ENCODE measurements at places on chromosomes 2 and 18.

DNA sequence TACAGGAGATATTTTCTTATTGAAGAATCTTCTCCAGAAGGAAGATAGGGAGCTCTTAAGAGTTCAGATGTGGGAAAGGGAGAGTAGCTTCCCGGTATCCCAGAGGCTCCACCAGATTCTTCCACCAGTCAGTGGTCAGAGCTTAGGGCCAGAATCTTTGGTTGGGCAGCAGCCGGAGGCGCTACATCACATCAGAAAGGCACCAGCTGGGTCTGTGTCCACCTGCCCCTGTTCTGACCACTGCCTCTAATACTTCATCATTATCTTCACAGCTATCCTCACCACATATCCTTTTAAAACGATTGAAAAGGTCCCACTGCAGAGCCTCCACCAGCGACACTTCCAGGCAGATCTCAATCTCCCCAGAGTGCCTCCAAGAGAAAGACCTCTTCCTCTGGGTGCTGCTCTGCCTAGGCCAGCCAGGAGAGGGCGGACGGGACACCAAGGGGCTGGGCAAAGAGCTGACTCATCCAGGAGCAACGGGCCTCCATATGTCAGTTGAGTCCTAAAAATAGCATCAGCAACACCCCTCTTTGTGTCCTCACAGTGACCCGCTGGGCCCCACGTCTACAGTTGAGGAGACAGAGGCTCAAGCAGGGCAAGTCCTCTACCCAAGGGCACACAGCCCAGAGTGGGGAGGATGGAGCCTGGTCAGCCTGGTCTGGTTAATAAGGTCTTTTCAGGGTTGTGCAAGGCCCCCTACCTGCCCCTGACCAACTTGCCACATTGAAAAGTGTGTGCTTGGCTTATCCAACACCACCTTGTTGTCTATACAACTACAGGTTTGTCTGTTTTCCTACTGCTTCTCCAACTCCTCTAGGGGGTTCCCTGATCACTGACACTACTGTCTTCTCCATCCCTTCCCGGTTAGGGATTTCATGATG, 81.2 kb downstream of the ADD2 start:
- no peak for DNase-seq

- DNase-seq = no peak
Observed at GRCh38 chr2:105181282-105181681, 60.3 kb upstream of the GPR45 start.

GRCh38 chr2:240989451-240990265, 8.8 kb upstream of the SNED1 start:
- no peak for DNase-seq

GRCh38 chr18:6616981-6617380, 112.5 kb upstream of the ARHGAP28 start:
- DNase-seq = no peak

DNA sequence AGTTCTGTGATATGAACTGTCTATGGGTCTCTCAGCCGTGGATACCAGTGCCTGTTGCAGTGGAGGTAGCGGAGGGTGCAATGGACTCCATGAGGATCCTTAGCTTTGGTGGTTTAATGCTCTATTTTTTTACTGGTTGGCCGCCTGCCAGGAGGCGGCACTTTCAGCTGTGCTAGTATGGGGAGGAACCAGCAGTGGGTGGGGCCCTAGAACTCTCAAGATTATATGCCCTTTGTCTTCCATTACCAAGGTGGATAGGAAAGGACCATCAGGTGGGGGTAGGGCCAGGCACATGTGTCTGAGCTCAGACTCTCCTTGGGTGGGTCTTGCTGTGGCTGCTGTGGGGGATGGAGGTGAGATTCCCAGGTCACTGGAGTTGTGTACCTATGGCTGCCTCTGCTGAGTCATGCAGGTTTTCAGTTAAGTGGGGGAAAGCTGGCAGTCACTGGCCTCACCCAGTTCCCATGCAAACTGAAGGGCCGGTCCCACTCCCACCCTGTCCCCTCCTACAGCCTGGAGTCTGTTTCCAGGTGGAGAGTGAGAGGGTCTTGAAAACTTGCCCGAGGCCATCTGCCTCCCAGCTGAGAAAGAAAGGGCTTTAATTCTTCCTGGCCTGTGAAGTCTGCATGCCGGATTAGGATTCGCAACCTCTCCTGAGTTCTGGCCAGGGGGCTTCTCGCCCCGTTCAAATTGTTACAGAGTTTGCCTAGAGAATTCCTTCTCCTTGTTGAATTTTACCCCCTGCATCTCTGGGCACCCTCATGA, 14.5 kb downstream of the KCNS3 start:
- no peak for DNase-seq

GRCh38 chr2:104577143-104577542, 276.8 kb upstream of the POU3F3 start:
- DNase-seq = no peak

GRCh38 chr2:202278036-202278760, 12.6 kb downstream of the NOP58 start:
- no peak for DNase-seq

DNA sequence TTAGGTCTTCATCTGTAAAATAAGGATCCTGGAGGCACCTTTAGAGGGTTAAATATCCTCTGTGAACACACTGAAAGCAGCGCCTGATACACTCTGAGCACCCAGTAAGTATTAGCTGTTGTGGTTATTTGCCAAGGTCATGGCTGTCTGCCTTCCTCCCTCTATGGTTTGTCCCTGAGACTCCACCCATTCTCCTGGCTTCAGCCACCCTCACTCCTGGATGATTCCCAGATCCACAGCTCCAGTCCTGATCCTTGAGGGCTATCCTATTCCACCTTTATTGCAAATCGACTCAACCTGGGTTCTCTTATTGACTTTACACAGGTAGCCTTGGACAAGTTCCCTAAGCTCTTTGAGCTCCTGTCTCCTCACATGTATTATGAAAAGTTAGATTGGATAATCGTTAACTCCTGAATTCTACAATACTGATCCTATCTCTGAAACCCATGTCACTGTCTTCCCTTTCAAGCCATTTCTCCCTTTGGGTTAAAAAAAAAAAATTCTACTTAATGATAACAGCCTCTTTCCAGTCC, 162.3 kb downstream of the LAMA3 start:
- DNase-seq = no peak

GRCh38 chr2:140747090-140747489, 1383.7 kb downstream of the LRP1B start:
- DNase-seq = no peak

GRCh38 chr2:45588158-45588829, 22.8 kb downstream of the SRBD1 start:
- no peak for DNase-seq

DNA sequence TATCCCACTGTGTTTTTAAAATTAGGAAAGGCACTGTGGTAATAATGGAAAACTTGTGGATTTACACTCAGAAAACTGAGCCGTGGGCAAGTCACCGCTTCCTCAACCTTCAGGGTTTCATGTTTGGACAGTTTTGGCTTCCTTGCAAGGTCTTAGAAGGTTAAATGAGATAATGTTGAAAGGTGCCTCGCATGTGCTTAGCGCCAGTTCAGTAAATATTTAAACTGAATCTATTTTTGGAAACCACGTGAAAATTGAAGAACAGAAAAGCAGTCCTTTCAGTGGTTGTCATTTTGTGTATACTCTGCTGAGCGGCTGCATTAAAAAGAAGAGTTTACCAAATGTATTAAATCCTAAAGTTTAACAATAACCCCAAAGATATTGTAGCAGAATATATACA, 15.2 kb upstream of the AGAP1 start:
- DNase-seq = no peak

DNA sequence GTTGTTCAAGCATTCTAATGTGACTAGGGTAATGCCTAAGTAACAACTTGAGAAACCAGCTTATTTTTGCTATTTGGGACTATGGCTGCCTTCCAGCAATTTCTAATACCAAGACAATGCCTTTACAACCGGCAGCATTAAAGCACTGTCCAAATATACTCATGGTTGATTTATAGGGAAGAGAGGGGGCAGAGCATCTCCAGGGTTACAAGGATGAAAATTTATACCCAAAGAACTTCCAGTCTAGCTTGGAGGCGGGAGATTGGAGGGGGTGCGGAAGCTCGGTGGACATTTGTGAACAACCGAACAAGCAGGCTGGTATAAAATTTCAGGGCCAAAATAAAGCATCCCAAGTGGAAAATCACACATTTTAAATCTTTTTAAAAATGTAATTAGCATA, 294.9 kb upstream of the STON1 start:
- no peak for DNase-seq

DNA sequence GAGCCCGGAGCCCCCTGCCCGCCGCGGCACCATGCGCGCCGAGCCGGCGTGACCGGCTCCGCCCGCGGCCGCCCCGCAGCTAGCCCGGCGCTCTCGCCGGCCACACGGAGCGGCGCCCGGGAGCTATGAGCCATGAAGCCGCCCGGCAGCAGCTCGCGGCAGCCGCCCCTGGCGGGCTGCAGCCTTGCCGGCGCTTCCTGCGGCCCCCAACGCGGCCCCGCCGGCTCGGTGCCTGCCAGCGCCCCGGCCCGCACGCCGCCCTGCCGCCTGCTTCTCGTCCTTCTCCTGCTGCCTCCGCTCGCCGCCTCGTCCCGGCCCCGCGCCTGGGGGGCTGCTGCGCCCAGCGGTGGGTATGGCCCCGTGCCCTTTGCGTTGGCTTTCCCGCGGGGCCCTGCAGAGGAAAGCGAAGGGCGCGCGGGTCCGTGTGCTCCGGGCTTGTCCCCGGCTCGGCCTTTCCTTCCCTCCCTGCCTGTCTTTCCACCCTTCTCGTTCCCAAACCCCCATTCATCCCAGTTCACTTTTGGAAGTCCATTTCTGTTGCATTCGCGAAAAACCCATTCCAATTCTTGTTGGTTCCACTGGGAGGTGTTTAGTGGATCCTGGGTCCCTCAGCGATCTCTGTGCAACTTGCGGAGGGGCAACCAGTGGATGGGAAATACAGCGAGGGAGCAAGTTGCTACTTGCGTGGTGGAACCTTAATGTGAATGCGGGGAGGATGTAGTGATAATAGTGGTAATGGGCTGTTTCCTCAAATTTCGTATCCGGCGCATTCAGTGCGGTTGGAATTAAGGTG, 599 bp downstream of the ADAM23 start:
- DNase-seq = no peak

DNA sequence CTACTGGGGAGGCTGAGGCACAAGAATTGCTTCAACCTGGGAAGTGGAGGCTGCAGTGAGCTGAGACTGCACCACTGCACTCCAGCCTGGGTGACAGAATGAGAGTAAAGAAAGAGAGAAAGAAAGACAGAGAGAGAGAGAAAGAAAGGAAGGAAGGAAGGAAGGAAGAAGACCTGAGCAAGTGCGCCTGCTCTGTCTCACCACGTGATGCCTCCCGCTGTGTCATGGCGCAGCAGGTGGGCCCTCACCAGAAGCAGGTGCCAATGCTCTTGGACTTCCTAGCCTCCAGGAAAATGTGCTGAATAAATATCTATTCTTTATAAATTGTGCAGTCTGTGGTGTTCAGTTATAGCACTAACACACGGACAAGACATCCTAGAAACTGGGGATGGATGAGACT, 270.0 kb downstream of the CYP26B1 start:
- DNase-seq = no peak

- no peak for DNase-seq
Observed at GRCh38 chr2:55418072-55418471, 1.6 kb downstream of the CCDC88A start.

DNA sequence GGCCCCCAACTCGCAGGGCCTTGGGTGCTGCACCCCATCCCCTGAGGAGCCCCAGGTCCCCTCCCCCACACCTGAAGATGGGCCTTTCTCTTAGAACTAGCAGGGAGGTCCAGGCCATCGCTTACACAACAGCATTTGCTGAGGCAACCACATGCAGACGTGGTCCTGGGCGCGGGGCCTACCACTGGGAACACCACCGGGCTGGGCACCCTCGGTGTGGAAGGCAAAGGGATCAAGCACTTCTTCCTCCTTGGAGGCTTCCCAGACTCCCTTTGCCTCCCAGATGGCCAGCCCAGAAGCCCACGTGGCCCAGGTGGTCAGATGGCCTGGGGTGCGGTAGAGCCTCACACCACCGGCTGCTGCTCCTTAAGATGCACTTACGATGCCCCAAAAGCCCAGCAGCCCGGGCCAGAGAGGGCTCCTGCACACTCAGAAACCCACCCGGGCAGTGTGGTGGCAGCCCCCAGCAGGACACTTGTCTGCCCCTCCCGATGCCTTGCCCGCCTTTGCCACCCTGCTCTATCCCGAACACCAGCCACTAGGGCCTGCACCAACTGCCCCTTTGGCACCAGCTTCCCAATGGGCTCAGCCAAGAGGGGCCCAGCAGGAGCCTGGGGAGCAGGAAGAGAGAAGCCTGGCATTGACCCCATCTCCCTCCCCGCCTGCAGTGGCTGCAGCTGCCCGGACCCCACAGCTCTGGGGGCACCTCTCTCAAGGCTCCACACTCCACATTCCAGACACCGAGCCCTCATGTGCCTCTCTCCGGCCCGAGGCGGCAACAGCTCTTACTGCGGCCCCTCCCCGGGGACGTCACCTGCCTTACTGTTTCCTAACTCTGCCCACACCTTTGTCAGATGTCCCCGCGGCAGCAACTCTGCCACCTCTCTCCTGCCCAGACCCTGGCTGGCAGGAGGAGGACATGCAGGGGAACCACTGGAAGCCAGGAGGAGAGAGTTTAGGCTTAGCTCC, 13.9 kb upstream of the MLPH start:
- DNase-seq = no peak

DNA sequence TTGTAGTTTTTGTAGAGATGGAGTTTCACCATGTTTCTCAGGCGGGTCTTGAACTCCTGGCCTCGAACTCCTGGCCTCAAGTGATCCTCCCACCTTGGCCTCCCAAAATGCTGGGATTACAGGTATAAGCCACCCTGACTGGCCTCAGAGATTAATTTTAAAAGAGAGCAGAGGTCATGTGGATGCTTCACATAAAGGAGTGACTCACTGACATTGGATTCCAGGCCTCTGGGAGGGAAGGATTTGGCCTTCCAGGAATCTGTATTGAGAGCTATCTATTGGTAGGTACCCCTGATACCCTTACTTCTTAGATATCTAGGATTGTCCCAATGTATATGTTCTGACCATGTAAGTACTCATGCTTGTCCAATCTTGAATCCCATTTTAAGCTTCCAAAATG, 138.4 kb downstream of the FAM161A start:
- no peak for DNase-seq

DNA sequence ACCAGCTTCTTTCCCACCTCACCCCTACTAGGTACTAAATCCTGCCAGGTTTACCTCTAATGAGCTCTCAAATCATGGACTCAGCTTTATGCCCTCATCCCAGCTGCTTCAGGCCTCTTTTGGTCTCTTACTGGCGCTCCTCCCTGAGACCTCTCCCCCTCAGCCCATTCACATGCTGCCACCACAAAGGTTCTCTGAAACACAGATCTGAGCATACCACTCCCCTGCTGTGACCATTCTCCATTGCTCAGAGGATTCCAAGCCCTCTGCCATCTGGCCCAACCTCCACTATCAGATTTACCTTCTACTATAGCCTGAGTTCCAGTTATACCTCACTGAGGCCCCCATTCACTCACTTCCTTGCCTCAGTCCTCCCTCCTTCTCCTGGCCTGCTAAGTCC, 174.8 kb downstream of the ANKRD44 start:
- DNase-seq = no peak

DNA sequence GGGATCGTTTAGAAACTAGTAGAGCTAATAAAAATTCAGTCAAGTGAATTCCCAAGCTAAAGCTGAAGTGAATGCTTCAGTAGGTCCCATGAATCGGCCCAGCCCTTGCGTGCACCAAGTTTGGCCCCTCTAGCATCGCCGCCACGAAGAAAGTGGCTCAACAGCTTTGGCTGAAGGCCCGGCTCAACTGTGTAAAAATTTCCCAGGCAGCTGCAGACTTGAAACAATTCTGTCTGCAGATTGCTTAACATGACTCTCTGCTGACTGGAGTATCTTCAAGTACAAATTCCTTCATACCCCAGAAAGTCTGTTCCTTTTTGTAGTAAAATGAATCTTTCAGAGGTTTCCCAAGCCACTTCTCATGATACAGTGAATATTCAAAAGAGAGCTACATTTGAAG, 32.7 kb downstream of the ALMS1 start:
- DNase-seq = no peak

- no peak for DNase-seq
Observed at GRCh38 chr2:128396946-128397345, 78.3 kb upstream of the HS6ST1 start.

Measured in effector memory CD4-positive, alpha-beta T cell (primary cell).